Fibroblast of lung (primary cell): ENCODE measurements at places on chromosomes 7 and 10.

GRCh38 chr7:102883098-102883860 lies 29.5 kb upstream of the LRRC17 start:
- peak; percentile 87 for DNase-seq

- no peak for DNase-seq
These were observed 90.3 kb downstream of the MYO3A start for GRCh38 chr10:26024303-26024702.

GRCh38 chr10:99325281-99325680 lies 3.9 kb upstream of the CNNM1 start:
- DNase-seq = no peak

GRCh38 chr7:30389791-30390190 lies 88.8 kb downstream of the NOD1 start:
- no peak for DNase-seq

DNA sequence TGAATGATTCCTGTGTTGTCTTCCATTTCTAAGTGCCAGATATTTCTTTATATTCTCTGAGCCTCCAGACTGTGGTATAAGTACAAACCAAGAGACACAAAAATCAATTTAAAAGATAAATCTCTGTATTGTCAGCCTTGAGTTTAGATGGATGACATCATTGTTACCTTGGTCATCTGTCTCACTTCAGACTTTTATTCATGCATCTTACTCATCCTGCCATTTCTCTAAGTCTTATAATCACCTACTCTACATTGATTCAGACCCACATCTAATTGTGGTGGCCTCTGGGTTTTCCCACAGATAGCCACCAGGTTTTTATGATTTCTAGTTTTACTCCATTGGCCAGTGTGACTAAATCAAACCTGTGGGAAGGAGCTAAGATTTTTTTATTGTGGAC lies 26.8 kb upstream of the HDAC9 start:
- DNase-seq = peak; percentile 9

GRCh38 chr7:147833970-147834369 lies 756.6 kb upstream of the C7orf33 start:
- DNase-seq = no peak

GRCh38 chr7:99108613-99109012 lies 35.3 kb downstream of the SMURF1 start:
- DNase-seq = no peak

- DNase-seq = no peak
These were observed 59.0 kb downstream of the KCNH2 start for GRCh38 chr7:150919160-150919559.

GRCh38 chr10:27643301-27643700 lies 102.3 kb downstream of the MKX start:
- peak; percentile 6 for DNase-seq

GRCh38 chr7:69825113-69825972 lies 227.1 kb downstream of the AUTS2 start:
- DNase-seq = no peak
